ENCODE measurements at places on chromosomes 12 and 14.

- DNase-seq, result no peak
Observed at GRCh38 chr12:109157986-109158385, 41.6 kb downstream of the ACACB start.

- no peak for DNase-seq
Observed at GRCh38 chr12:64983771-64984278, 137.3 kb downstream of the WIF1 start.

DNA sequence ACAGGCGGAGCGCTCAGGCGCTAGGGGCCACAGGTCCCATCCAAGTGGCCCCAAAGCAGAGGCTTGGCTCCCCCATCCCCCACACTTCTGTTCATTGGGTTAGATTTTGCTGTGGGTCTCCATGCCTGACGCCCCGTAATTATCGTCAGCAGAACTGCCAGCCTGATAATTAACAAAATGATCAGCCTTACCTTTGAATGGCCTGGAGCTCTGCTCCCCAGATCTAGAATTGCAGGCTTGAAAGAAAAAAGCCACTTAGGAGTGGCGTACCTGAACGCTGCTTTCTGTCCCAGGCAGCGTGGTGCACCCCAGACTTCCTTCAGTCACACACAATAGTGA, 28.7 kb upstream of the LRP1-AS start:
- no peak for DNase-seq

DNA sequence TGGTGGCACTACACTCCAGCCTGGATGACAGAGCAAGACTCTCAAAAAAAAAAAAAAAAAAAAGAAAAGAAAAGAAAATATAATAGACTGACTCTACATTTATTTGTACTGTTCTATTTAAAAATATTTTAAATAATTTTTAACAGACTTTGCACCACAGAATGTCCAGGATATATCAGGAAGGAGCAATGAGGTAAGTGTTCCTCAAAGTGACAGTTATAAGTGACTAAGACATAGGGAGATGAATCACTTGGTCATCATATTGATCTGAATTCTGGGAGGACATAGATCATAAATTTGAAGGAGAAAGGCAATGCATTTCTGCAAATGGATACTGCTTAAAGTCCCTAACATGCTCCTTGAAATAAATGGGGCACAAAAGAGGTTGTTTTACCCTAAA, 221.5 kb downstream of the KCNC2 start:
- no peak for DNase-seq

- no peak for DNase-seq
Observed at GRCh38 chr12:3557116-3557697, 66.2 kb downstream of the PRMT8 start.

DNA sequence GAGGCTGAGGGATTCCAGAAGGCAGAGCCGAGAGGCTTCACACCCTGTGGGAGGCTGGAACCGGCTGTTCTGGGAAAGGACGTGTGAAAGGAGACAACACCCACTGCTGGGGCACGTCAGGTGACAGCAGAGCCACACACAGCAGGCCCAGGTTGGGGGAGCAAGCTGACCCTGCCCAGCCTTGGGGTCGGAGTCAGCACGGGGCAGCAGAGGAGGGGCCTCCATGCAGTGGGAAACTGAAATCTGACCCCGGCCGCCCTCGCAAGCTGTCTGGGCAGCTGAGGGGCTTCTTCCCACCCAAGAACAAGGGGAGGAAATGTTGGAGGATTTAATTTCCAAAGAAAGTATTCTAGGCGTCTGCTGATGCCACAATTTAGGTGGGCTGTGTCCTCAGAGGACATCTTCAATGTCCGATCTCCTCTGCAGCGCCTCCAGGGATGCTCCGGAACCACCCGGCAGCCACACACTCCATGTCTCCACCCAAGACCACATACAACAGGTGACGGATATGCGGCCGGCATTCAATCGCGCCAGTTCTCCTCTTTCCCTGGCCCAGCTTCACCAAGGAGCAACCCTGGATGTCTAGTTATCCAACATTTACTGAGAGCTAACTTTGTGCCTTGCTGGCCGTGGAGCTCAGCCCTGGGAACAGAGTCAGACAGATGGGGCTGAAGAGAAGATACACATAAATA, 30.7 kb downstream of the SNRNP35 start:
- DNase-seq, result no peak

GRCh38 chr14:69291396-69291795, 31.4 kb downstream of the GALNT16 start:
- DNase-seq, result no peak

GRCh38 chr12:45122768-45123380, 72.0 kb upstream of the DBX2 start:
- no peak for DNase-seq

DNA sequence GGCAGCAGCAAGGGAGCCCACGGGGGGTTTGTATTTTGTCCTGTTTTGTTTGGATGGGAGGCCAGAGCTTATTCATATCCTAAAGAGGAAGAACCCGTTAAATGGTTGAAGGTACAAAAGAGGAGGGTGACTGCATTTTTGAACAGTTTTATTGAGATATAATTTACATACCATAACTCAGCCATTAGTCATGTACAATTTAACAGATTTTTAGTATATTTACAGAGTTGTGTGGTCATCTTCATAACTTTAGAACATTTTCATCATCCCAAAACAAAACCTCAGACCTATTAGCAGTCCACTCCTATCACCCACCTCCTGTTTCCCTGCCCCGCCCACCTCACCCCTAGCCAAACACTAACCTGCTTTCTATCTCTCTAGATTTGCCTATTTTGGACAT, 12.6 kb downstream of the NRDE2 start:
- DNase-seq, result no peak

DNA sequence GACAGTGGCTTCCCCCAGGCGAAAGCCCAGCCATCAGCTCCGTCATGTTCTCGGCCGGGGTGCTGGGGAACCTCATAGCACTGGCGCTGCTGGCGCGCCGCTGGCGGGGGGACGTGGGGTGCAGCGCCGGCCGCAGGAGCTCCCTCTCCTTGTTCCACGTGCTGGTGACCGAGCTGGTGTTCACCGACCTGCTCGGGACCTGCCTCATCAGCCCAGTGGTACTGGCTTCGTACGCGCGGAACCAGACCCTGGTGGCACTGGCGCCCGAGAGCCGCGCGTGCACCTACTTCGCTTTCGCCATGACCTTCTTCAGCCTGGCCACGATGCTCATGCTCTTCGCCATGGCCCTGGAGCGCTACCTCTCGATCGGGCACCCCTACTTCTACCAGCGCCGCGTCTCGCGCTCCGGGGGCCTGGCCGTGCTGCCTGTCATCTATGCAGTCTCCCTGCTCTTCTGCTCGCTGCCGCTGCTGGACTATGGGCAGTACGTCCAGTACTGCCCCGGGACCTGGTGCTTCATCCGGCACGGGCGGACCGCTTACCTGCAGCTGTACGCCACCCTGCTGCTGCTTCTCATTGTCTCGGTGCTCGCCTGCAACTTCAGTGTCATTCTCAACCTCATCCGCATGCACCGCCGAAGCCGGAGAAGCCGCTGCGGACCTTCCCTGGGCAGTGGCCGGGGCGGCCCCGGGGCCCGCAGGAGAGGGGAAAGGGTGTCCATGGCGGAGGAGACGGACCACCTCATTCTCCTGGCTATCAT, 663 bp downstream of the PTGER2 start:
- peak; percentile 74 for DNase-seq

- DNase-seq, result no peak
Observed at GRCh38 chr12:12872139-12872933, 19.0 kb upstream of the GPRC5A start.

DNA sequence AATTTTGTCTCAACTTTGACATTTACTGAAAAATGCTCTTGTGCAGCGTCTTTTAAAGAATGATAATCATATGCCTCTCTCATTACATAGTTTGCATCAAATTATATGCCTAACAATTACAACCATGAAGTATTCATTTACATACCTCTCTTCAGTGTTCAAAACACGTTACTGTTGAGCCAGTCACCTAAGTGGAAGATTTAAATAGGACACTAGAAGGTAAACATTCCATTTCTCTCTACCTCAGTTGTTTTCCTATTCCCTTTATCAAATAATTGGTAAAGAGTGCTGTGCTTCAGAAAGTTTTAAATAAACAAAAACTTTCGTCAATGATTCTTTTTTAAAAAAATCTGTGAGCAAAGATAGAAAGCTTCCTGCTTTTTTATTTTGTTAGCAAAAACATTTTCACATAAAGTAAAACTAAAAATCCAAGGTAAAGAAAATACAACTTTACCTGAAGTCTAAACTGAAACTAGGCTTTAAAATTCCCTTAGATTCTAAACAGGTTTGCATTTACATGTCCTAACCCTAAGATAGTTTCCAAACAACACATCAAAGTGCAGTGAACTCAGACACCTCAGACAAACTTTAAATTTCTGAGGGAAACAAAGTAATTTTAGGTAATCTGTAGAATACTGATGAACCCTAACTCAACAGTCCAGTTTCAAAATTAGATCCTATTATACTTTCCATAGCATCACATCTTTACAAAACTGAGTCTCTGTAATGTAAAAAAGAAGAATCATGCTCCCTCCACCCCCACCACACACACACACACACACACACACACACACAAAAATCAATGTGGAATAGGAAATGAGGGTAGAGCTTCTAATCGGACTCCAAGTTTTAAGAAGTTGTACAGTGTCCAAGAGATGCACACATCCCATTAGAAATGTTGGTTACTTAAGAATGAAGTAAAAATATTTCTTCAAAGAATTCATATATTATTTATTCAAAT, 46.2 kb downstream of the PAWR start:
- no peak for DNase-seq

DNA sequence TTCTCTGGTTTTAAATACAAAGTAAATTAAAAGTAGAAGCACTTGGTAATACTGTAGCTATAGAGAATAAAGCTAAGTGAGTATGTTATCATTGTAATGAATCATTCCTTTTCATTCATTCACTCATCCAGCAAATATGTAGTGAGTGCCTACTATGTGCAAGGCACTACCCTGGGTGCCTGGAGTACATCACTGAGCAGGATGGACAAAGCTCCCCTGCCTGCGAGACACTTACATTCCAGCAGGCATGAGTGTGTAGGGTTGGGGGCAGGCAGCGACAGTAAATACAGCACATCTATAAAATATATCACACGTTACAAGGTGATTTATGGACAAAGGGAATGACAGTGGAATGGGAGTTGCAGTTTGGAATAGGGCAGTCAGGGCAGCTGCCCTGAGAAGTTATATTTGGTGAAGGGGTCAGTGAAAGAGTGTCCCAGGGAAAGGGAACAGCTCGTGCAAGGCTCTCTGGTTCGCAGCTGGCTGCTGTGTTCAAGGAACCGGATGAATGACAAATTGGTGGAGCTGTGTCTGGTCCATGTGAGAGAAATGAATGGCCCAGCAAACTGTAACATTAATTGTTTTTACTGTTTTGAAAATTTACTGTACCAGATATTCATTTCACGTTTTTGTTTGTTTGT, 159.6 kb downstream of the CRADD start:
- DNase-seq, result no peak

DNA sequence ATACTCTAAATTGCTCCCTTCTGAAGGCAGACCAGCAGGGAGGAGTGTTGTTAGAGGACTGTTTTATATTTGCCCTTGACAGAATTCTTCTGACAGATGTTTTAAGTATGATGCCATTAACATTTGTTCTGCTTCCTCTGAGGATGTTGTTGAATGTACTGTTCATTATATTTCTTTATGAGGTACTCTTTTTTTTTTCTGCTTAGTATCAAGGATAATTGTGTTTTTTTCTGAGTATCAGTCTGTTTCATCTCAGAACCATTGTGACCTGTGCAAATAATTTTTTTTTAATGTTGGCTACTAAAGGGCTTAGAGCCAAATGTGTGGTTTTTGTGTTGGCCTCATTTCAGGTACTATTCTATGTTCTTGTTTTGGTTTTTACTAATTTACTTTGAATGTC, 10.6 kb downstream of the METAP2 start:
- DNase-seq, result no peak

- DNase-seq, result no peak
Observed at GRCh38 chr14:49052521-49052920, 533.7 kb downstream of the RPS29 start.

GRCh38 chr14:62546862-62547474, 498.3 kb downstream of the KCNH5 start:
- DNase-seq, result no peak

- no peak for DNase-seq
Observed at GRCh38 chr12:123705935-123706334, 6.2 kb upstream of the ATP6V0A2 start.
